Muscle of leg (tissue), 16 donors: ENCODE measurements at places on chromosomes 13 and 19. TPM values are rescaled to one million over a fixed set of nuclear protein-coding genes. Genes with fewer than 3 reads are reported as not detected.
A peak's percentile ranks its signal among the peaks of the same experiment; 100 is the strongest.

- H3K36me3 ChIP-seq: peaks cover 14% of the 10 kb centered on the region
- peaks cover 25% of the 10 kb centered on the region for H3K4me1 ChIP-seq
- H3K27ac ChIP-seq: peak overlapping the region; percentile 80
- DNase-seq: peak; percentile 17
- peak overlapping the region; percentile 99 for H3K4me3 ChIP-seq
Measured at GRCh38 chr19:10333758-10334587, 644 bp upstream of the RAVER1 start.

DNA sequence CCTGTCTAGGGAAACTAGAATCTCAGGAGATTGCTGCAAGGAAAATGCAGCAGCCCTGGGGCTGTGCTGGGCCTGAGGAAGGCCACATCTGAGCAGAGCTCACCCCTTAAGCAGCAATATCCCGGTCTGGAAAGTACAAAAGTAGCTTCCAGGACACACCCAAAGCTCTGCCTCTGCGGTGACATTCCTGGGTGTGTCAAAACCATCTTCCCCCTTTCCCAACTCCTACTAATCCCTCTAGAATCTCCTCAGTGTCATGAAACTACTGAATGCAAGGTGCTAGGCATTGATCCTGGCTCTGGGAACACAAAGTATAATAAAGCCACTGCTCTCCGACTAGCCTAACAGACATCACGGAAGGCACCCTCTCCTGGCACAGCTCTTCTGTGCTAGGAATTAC lies 5.0 kb downstream of the PBX4 start:
- H3K4me3 ChIP-seq: no peak overlapping the region
- H3K27me3 ChIP-seq: peaks cover 3% of the 10 kb centered on the region
- no peaks in the 10 kb centered on the region for H3K36me3 ChIP-seq
- DNase-seq: no peak

- peaks cover 51% of the 10 kb centered on the region for H3K4me1 ChIP-seq
- peaks cover 11% of the 10 kb centered on the region for H3K36me3 ChIP-seq
- H3K27me3 ChIP-seq: no peaks in the 10 kb centered on the region
- peak overlapping the region; percentile 95 for H3K27ac ChIP-seq
- H3K4me3 ChIP-seq: peak overlapping the region; percentile 85
Measured at GRCh38 chr19:56120371-56121179, 520 bp downstream of the ZNF787 start.

- H3K27me3 ChIP-seq: no peaks in the 10 kb centered on the region
- no peak overlapping the region for H3K4me3 ChIP-seq
- DNase-seq: no peak
Measured at GRCh38 chr13:47598340-47598911, 402.6 kb downstream of the SUCLA2 start.

DNA sequence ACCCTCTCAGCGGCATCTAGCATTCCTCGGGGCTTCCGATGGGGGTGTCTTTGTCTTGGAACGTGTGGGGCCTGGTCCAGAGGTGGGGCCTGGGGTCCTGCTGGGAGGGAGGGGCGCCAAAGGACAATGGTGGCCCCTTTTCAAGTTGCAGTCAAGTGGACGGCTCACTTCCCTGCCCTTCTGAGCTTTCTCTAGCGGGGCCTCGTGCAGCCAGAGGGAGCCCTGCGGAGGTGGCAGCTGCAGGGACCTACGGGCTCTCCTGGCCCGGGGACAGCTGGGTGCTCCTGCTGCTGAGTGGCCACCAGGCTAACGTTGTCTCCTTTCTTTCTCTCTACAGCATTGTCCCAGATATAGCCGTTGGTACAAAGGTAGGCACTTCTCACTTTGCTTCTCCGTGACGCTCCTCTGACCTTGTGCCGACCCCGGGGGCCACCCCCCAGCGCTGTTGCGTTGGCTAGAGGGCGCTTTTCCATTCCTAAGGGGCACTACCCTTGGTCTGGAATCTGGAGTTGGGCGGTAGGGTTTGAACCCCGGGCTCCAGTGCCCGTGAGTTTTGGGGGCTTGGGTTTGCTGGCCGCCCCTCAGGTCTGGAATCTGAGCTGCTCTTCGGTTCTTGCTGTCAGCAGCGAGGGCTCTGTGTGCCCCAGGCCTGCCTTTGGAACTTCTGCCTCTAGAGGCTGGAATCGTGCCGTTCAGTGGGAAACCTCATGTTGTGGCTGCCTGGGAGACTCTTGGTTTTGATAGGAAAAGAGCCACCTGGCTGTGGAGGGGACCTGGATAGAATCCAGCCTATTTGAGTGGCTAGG lies 2.0 kb downstream of the PTBP1 start:
- H3K4me1 ChIP-seq: peaks cover 72% of the 10 kb centered on the region
- peak; percentile 42 for DNase-seq
- H3K27ac ChIP-seq: peak overlapping the region; percentile 83
- no peaks in the 10 kb centered on the region for H3K27me3 ChIP-seq
- H3K36me3 ChIP-seq: peaks cover 47% of the 10 kb centered on the region

DNA sequence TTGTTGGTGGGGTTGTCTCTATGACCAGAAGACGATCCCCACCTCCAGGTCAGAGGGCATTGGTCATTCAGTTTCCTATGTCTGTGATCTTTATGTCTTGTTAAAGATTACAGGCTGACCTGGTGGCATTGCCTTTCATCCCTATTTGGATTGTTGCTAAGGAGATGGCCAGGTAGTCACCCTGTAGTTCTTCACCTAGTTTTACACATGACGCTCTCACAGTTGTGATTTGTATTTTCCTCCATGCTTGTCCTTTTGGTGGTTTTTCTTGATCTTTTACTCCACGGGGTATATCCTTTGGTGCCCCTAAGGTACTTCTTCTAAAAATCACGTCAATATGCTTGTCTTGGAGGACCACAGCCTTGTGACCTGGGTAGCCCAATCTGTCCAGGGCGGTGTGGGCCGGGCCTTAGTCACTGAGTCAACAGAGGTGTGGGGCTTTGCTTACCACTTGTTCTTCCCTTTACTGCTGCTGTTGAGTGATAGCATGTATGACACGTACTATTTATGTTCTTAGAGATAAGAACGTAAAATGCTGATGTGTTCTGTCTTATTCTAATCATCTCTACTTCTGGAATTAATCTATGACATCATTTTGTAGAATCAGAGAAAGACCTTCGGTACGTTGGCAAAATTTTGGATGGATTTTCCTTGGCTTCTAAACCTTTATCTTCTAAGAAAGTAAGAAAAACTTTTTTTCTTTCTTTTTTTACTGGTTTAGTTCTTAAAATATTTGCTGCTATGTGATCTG lies 20.1 kb downstream of the GPATCH1 start:
- H3K36me3 ChIP-seq: peaks cover 53% of the 10 kb centered on the region
- H3K27me3 ChIP-seq: no peaks in the 10 kb centered on the region
- H3K4me3 ChIP-seq: no peak overlapping the region
- H3K4me1 ChIP-seq: no peaks in the 10 kb centered on the region
- no peak overlapping the region for H3K27ac ChIP-seq
- no peak for DNase-seq

DNA sequence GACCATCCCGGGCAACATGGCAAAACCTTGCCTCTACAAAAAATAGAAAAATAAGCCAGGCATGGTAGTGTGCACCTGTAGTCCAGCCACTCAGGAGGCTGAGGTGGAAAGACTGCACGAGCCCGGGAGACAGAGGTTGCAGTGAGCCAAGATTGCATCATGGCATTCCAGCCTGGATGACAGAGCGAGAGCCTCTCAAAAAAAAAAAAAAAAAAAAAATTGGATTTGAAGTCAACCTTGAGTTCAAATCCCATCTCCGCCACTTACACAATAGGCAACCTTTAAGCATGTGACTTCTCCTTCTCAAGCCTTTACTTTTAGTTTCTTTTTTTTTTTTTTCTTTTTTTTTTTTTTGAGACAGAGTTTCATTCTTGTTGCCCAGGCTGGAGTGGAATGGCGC lies 12.0 kb downstream of the KASH5 start:
- no peak overlapping the region for H3K4me3 ChIP-seq
- no peak overlapping the region for H3K27ac ChIP-seq
- peaks cover 5% of the 10 kb centered on the region for H3K27me3 ChIP-seq
- no peak for DNase-seq
- H3K4me1 ChIP-seq: peaks cover 19% of the 10 kb centered on the region

- no peaks in the 10 kb centered on the region for H3K4me1 ChIP-seq
- H3K4me3 ChIP-seq: no peak overlapping the region
- H3K27me3 ChIP-seq: no peaks in the 10 kb centered on the region
- no peak for DNase-seq
Measured at GRCh38 chr13:90591927-90592268, 755.6 kb upstream of the MIR17HG start.

- DNase-seq: no peak
- no peak overlapping the region for H3K27ac ChIP-seq
- H3K4me1 ChIP-seq: peaks cover 12% of the 10 kb centered on the region
- peaks cover 24% of the 10 kb centered on the region for H3K27me3 ChIP-seq
Measured at GRCh38 chr19:48698046-48698445, 2.3 kb downstream of the FUT2 start.

DNA sequence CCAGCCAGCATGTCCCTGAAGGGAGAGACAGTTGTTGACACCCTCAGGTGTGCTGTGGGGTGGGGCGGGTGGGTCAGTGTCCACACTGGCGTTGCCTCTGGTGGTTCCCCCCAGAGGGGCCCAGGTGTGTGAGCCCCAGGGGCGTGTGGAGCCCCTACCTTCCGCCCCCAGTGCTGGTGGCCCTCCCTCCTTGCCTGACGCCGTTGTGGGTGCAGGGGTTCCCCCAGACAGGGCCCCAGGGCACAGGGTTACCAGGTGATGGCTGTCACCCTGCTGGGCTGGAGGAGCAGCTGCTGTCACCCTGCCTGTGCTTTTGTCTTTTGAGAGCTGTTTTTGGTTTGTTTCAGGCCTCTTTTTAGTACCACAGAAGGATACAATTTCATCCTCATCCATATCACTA lies 27.2 kb downstream of the ATP4B start:
- no peak overlapping the region for H3K4me3 ChIP-seq
- H3K27ac ChIP-seq: no peak overlapping the region
- peaks cover 8% of the 10 kb centered on the region for H3K4me1 ChIP-seq
- no peak for DNase-seq
- peaks cover 47% of the 10 kb centered on the region for H3K36me3 ChIP-seq

DNA sequence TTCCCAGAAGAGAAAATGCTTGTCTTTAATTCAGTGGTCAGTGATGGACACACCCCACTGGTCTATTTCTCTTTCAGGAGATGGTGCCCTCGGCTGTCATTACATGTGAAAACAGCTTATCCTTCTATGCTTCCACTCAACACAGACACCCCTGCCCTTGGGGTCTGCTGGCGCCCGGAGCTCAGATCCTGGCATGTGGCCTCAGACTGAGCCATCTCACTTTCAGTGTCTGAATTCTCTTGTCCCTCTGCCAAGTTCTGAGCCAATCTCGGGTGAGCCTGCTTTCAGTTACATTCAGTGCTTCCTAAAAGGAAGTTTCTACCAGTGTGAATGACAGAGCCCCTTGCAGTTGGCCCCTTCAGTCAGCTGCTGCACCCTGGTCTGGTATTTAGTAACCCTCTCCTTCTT lies 293.6 kb downstream of the DNAJC15 start:
- DNase-seq: peak; percentile 94
- H3K27me3 ChIP-seq: no peaks in the 10 kb centered on the region
- no peaks in the 10 kb centered on the region for H3K36me3 ChIP-seq
- no peak overlapping the region for H3K4me3 ChIP-seq

- no peaks in the 10 kb centered on the region for H3K36me3 ChIP-seq
- H3K27me3 ChIP-seq: no peaks in the 10 kb centered on the region
- H3K27ac ChIP-seq: no peak overlapping the region
Measured at GRCh38 chr13:68551701-68552522, 1321.8 kb upstream of the PCDH9 start.

DNA sequence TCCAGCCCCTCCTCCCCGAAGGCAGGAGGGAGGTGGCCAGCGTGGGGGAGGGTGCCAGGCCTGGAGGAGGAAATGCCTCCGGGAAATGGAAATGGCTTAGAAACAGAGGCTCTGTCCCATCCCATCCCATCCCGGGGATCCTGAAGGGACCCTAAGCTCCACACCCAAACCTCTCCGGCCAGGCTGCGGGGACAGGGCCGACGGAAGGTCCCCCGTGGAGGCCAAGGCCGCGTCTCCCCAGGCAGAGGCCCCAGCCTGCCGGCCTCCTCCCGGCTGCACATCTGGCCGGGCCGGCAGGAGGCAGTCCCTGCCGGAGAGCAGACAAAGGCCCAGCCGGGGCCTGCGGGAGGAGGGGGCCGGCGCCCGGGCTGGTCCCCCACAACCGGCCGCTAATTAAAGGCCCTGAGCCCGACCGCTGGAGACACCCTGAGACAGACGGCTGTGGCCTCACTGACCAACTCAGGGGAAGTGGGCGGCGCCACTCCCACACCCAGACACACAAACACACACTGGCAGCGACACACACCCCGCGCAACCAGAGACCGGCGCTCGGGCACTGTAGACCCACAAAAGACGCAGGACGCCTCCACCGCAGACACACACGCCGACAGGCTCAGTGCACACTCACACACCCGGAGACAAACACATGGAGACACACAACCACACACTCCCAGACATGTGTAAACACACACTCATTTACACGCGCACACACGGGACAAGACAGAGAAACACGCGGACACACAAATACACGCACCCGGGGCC lies 1.1 kb downstream of the ADAMTS10 start:
- peak overlapping the region; percentile 75 for H3K4me3 ChIP-seq
- peak; percentile 80 for DNase-seq
- H3K4me1 ChIP-seq: peaks cover 29% of the 10 kb centered on the region
- H3K27ac ChIP-seq: peak overlapping the region; percentile 90

GRCh38 chr13:69616396-69616795 lies 491.2 kb upstream of the ATXN8OS start:
- no peaks in the 10 kb centered on the region for H3K27me3 ChIP-seq
- no peak overlapping the region for H3K4me3 ChIP-seq
- H3K27ac ChIP-seq: no peak overlapping the region
- H3K36me3 ChIP-seq: no peaks in the 10 kb centered on the region
- no peak for DNase-seq

THSD8 gene
- 5.1 TPM for total RNA-seq

TLE6 gene
- total RNA-seq: 0.53 TPM

ESD gene
- 126 TPM for total RNA-seq

SERPINE3 gene
- not detected for total RNA-seq

FPR1 gene
- total RNA-seq: 0.66 TPM

SMIM24 gene
- total RNA-seq: not detected

ZNF440 gene
- 6.8 TPM for total RNA-seq
